ENCODE measurements at places on chromosomes 12 and 14.

GRCh38 chr12:131988054-131988796, 38.5 kb downstream of the EP400 start:
- peak; percentile 10 for DNase-seq

- DNase-seq = no peak
These were observed 51.3 kb downstream of the SSPN start for GRCh38 chr12:26246483-26247164.

DNA sequence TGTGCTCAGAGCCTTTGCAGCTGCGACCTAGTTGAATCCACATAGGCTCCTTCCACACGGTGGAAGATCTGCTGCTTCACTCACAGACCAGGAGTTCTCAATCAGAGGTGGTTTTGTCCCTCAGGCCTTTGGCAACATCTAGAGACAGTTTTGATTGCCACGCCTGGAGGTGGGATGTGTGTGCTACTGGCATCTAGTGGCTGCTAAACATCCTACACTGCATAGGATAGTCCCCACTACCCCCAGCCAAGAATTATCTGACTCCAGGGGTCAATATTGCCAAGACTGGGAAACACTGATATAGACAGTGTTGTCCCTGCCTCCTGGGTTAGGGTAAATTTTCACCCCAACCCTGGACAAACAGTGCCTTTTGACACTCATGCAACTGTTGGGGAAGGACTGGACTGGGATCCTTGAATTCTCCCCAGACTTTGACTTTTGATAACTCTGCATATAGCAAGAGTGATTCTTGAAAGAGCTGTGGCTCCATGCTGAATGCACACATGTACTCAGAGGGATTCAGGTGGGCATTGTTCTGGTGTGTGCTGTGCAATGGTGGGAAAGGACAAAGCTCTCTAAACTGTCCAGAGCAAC, 39.8 kb downstream of the BAZ2A start:
- no peak for DNase-seq

DNA sequence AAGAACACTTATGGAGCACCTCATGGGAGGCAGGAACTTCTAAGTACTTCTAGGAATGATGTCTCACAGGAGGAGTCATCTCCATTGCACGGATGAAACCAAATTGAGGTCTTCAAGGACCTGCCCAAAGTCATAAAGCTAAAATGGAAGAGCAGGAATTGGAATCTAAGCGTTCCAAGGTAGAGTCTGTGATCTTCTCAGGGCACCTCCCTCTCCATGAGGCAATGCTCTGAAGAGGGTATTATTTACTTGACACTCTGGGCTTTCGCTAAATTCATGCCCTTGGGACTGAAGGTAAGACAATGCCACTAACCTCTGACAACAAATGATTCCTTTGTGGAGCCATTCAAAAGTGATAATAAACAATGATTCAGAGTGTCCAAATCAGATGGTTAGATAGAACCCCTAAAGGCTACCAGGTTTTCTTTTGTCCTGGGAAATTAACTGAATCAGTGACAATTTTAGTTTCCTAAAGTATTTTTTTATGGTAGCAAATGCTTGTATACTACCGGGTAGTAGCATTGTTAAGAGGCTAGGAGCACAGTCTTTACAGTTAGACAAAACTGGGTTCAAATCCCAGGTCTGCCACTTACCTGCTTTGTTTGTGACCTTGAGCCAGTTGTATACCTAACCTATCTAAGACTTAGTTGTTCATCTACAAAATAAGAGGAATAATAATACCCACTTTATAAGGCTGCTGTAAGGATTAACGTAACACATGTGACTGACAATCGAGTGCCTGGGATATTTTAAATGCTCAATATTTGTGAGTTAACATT, 12.3 kb downstream of the HMGA2 start:
- DNase-seq = no peak

DNA sequence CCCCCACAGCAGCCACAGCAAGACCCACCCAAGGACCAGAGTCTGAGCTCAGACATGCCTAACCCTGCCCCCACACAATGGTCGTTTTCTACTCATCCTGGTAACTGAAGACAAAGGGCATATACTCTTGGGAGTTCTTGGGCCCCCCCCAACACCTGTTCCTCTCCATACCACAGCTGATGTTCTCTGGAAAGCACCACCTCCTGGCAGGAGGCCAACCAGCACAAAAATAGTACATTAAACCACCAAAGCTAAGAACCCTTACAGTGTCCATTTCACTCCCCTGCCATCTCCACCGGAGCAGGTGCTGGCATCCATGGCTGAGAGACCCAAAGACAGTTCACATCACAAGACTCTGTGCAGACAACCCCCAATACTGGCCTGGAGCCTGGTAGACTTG, 80.6 kb upstream of the DAAM1 start:
- DNase-seq = no peak

GRCh38 chr14:42014301-42014700, 407.6 kb downstream of the LRFN5 start:
- DNase-seq = no peak

GRCh38 chr14:68660495-68660894, 132.4 kb downstream of the ZFP36L1 start:
- DNase-seq = no peak

- DNase-seq = no peak
These were observed 393.8 kb downstream of the NPAS3 start for GRCh38 chr14:33332497-33332896.

DNA sequence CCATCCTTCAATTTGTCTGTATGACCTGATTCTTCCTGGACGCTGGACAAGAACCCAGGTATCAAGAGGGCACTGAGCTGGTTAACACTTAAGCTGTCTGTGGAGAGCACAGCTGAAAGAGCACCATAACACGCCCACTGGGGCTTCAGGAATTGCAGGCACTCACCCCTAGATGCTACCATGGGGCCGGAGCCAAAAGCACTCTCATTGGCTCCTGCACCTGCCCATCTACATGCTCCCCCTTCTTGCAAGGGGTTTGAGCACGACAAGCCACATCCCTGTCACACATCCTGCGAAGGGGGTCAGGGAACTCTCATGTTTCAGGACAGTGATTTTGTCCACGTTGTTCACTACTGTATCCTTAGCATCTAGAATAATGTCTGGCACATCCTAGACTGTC, 35.1 kb upstream of the TBC1D15 start:
- DNase-seq = no peak

DNA sequence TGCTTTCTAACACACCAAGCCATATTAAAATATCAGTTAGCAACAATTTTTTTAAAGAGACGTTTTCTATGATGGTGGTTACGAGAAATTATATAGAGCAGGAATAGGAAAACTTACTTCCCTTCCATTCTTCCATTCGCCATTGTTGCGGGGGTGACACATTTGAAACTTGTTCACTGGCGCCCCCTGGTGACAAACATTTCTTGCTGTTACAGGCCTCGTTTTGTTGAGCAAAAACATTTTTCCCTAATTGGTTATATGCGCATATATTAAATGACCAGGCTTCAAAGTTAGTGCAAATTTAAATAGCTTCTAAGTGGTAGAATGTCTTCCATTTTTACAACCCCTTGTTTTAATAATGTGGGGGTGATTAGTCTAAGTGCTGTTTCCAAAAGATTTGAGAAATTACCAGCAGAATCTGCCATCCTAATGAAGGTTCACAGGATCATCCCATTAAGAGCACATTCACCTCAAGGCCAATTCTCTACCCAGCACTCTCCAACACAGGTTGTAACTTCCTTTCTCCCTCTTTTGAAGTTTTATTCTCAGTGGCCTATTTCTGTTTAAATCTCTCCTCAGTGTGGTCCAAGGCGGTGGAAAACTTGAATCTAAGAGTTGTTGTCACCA, 1124.7 kb downstream of the FLRT2 start:
- no peak for DNase-seq

DNA sequence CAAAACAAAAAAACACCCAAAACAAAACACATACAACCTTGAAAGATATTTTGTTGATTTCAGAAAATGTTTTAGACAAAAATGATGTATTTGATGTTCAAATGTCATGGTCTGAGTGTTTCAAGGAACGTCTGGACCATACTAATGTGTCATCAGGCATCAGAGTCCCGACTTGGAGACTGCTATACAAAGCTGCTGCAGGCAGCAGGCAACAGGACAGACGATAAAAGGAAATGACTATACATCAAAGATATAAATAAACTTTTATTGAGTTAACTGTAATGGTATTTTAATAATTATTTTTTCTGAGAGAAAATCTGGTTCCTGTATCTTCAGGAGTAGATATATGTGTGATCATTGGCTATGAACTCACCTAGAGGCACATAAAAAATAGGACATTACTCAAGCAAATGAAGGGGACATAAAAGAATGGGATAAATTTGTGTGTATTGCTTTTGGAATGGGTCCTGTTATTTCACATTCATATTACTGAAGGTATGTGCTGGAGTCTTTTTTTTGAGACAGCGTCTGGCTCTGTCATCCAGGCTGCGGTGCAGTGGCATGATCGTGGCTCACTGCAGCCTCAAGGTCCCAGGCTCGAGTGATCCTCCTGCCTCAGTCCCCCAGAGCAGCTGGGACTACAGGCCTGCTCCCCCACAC, 87.3 kb upstream of the HECTD1 start:
- no peak for DNase-seq

GRCh38 chr14:53411125-53411524, 258.0 kb upstream of the DDHD1 start:
- no peak for DNase-seq

GRCh38 chr14:102462391-102462790, 47.2 kb downstream of the ANKRD9 start:
- no peak for DNase-seq

GRCh38 chr12:132375747-132376463, 46.5 kb upstream of the GALNT9 start:
- no peak for DNase-seq

DNA sequence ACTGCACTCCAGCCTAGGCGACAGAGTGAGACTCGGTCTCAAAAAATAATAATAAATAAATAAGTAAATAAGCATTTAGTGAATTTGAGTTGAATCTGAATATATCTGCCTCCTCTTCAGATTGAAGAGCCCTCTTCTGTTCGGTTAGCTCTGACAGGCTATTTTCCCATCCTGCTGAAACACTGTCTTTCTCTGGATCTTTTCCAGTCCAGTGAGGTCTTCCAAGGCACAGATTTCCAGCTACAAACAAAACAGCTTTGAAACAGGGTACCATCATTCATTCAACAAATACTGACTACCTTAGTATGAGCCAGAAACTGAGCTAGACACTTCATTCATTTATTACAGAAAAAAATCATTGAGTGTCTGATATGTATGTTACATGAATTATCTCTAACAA, 7.2 kb upstream of the SPRYD3 start:
- DNase-seq = no peak

DNA sequence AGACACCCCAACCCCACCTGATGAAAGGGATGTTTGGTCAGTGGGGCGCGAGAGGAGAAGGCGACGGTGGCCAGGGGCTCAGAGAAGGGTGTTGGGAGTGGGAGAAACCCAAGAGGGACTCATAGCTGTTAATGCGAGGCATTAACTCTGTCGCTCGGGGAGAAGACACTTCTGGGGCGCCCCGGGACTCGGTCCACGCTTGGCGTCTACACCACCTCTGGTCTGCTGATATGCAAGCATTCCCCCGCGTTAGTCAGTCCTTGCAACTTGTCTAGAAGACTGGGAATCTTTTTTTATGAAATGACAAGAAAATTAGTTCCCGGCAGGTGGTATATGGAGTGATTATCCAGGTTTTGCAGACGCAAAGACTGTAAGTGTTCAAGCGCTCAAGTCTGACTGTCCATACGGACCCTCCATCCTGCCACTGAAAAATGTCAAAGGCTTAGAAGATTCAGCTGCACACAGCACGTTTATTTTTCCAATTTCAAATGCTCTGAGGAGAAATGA, 360 bp upstream of the SLC35F4 start:
- DNase-seq = no peak

DNA sequence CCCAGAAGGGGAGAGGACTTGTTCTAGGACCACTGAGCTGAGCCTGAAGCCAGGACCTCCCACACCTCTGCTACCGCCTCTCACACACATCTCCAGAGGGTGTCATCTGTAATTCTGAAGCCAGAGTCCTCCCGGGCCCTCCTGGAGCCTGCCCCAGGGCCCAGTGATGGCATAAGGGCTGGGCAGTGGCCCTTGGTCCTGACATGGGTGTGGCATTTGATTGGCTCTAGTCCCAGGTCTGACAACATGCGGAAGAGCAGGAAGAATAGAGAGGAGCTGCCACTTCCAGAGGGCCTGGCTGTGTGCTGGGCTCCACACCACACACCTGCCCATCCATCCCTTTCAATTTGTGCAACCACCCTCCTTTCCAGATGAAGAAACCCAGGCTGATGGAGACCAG, 144.3 kb upstream of the GSC start:
- DNase-seq = no peak

DNA sequence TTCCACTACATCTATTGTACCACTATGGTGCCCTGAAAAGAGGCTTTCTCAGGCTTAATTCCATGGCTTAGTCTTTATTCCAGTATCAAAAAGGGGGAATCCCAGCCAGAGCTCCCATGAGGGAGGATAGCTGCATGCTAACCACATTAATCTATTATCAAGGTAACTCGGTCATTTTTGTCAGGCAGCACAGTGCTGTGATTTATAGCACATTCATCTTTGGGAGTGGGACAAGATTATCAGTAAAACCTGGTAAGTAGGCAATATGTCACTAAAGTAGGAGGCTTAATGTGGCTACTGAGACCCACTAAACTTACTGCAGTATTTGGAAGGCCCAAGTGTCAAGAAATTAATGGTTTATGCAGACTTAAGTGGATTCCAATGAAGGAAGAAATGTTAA, 58.9 kb downstream of the DAD1 start:
- no peak for DNase-seq

- no peak for DNase-seq
These were observed 114.8 kb upstream of the PRICKLE1 start for GRCh38 chr12:42704340-42704739.

DNA sequence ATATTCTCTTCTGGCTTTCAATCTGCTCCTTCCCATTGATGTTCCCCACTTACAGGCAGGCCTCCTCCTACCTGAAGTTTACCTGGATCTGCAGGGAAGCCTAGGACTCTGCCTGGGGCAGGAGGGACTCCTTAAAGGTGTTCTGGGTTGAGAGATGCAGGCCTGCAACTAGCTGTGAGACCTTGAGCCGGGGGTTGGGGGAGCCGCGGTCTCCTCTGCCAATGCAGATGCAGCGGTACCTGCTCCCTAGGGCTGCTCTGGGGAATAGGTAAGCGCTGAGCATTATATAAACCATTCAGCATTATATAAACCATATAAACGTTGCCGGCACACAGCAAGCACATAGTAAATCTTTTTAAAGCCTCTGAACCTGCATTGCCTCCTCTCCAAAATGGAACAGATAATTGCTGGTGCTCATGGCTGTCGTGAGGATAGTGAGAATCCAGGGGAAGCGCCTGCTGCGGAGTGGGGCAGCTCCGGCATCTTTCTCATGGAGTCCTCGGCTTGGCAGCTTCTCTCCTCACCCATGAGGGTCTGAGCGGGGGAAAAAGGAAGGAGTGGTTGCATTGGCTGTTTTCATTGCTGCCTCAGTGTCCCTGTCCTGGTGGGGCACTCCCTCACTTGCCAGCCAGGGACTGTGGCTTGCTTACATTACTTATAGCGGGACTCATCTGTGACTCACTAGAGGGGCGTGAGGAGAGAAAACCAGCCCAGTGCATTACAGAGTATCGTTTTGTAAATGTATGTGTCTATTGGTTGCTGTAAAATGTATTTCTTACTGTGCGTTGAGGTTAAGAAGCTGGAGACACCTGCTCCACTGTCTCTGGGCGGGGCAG, 12.5 kb upstream of the KRT80 start:
- no peak for DNase-seq

Data from esophagus muscularis mucosa (tissue), 4 donors.